Karpas-422 (cell line): ENCODE measurements at places on chromosomes 4 and X. TPM values are rescaled to one million over a fixed set of nuclear protein-coding genes. Genes with fewer than 3 reads are reported as not detected.

DNA sequence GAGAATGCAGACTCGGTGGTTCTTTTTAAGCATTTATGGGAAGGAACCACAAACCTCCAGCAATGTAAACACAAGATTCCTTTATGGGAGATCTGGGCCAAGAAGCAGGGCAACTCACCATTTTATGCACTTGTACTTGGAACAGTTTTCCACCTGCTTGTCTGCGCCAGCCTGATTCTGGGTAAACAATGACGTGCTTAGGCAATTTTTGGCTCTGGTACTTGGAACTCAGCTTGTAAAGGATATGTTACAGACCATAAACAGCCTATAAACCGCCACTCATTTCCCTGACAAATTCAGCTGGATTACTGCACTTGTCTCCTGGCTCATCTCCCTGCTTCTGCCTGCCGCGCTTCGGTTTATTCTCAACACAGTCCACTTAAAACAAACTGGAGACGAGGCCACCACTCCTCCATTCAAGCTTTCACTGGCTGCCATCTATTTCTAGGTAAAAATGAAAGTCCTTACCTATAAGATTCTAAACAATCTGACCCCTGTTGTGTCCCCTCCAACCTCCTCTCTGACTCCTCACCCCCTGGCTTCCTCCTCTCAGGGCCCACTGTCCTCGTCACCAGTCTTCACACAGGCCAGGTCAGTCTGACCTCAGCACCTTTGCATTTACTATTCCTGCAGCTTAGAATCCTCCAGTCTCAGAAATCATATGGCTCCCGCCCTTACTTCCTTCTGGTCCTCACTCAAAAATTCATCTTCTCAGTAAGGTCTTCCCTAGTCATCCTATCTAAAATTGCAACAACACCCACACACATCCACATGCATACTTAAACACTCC lies 205.9 kb upstream of the GALNT7 start:
- DNase-seq = no peak

DNA sequence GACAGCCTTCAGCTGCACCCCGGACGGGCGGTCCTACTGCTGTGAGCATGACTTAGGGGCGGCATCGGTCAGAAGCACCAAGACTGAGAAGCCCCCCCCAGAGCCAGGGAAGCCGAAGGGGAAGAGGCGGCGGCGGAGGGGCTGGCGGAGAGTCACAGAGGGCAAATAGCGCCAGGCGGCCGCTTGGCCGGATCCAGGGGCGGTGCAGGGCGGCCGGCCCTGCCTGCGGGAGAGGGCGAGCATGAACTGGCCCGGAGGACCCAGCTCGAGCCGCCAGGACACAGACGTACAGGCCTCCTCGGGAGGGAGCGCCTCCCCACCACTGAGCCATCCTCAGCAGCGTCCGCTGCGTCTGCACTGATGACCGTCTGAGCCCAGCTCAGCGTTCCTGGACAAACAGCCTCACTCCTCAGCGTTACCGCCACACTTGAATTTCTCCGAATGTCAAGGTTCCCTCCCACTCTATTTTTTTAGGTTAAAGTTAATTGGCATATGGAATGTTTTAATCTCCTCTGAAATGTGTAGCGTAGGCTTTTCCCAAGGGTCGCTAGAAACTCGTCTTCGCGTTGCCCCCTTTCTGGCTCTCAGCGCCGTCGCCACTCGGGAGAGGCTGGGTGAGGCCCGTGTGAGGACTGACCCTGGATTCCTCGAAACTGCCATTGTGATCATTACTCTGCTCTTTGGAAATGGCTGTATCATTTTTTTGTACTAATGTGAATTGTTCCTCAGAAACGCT lies 29.9 kb downstream of the NELFA start:
- no peak for DNase-seq

- DNase-seq = peak; percentile 62
These were observed 87.7 kb upstream of the STS start for GRCh38 chrX:7059859-7060258.

DNA sequence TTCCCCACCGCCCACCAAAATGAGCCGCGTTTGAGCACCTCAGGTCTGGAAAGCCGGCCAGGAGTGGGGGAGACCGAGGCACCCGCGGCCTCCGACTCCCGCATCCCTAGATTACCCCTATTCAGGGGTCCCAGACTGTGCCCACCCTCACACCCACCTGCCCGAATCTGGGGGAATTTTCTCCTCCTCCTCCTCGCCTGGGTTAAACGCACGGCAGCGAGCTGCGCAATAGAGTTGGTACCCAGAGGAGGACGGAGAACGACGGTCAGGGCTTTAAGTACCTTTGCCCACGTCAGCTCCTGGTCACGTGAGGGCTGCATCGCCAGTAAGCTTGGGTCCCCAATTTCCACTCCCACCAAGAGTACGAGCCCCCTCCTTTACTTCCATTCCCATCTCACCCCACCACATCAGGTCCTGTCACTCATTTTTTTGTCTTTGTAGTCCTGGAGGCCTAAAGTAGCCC lies at the start of gene ARMCX2:
Gene ARMCX2, minus strand, starts transcription at position 250 of the 463 bp plus-strand sequence. CDS start 2,262 bp downstream, outside the sequence.
- DNase-seq = no peak

DNA sequence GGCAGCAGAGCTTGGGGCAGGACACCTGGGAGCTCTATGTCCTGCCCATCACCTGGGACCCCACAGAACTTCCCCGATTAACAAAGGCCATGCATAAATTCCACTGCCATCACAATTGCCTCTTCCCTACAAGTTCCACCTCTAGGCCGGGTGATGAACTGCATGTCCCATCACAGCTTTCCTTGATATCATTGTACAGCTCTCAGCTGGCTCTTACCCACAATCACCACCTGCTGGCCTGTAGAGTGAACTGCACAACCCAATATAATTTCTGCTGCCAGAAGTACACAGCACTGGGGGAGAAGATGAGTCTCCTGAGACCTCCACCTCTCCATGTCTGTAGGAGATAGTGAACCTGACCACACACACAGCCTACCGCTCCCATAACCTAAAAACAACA lies 285.0 kb upstream of the AADAT start:
- peak; percentile 70 for DNase-seq

GRCh38 chrX:16458208-16458607 lies 191.8 kb upstream of the S100G start:
- DNase-seq = no peak

Gene EXOC1L
- total RNA-seq = not detected in 2 replicates

Gene RTL9
- 0.07 TPM in 1 of 2 replicates, not detected in the other for total RNA-seq

Gene LINC00632
- not detected in 2 replicates for total RNA-seq

Gene TBX22
- not detected in 2 replicates for total RNA-seq

Gene APELA
- not detected in 2 replicates for total RNA-seq

Gene PLAC1
- total RNA-seq = not detected in 2 replicates

Gene HPSE
- total RNA-seq = 0.11 and 0.15 TPM in 2 replicates

Gene MMGT1
- total RNA-seq = 9.1 and 25.6 TPM in 2 replicates
